ENCODE measurements at places on chromosomes 2 and 18. TPM values are rescaled to one million over a fixed set of nuclear protein-coding genes. Genes with fewer than 3 reads are reported as not detected.

DNA sequence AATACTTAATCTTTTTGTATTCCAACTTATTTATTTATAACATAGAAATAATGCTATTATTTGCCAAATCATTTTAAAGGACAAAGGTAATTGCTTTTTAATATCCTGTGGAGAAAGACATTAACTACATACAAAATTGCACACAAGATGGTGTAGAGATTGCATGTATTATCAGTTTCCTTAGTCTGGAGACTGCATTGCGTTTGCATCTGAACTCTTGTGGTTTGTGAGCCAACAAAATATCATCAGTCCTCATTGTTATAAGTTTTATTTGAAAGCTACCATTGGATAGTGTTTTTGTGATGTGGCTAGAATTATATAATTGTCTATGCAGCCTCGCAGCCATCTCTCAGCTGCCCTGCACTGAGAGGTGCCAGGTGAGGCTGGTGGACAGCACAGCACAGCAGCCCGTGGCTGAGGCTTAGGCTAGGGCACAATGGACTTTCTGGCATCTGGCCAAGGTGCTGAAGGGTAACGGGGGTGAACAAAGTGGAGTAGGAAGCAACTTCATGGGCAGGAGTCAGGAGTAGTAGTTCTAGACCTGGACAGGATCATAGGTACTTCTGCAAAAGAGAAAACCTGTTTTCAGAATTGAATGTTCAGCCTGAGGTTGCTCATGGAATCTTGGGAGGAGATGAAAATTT, 15.1 kb downstream of the RASGRP3 start:
- peak; percentile 25 for DNase-seq

GRCh38 chr2:203261326-203262159, 22.7 kb downstream of the CYP20A1 start:
- peak; percentile 23 for DNase-seq

DNA sequence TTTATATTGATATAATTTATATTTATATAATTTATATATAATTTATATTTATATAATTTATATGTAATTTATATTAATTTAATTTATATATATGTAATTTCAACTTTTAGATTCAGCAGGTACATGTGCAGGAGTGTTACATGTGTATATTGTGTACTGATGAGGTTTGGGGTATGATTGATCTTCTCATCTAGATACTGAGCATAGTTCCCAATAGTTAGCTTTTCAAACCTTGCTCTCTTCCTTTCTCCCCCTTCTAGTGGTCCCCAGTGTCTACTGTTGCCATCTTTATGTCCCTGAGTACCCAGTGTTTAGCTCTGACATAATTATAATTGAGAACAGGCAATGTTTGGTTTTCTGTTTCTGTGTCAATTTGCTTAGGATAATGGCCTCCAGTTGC, 1335.3 kb upstream of the CDH2 start:
- no peak for DNase-seq

DNA sequence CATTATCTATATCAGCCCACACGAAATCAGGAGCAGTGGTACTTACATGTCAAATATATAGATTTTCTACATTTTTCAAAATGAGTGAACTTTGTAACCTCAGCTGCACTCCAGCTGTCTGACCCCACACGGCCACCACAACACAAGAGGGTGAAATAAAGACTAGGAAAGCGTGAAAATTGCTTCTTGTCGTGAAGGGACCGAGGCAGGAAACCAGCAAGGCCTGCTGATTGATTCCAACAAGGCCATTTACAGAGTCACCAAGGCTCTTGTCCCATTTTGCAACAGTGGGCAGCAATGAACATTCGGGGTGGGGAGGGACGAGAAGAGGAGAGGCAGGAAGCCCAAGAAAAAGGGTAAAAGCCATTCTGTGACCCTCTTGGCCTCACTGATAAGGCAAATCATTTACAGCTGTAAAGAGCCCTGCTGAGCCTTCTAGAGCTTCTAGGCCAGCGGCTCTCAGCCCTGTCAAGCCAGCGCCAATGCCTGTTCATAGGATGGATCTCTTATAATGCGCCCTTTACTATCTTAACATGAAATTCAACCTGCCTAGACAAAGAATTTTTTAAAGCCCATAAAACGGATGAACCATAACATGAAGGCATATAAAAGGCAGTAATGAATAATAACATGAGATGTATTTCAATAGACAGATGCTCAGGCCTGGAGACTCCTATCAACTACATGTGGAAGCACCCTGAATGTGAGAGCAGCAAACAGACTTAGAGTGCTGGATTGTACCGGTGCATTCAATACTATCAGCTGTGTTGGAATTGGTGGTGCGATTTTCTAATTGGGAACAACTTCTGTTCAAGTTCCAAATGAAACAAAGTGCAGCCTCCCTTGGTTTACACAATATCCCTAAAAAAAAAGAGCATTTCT, 269.0 kb downstream of the CDCA7 start:
- DNase-seq: peak; percentile 36

The FSHR gene
- total RNA-seq: not detected

The TRIM43 gene
- total RNA-seq: not detected

- no peak for DNase-seq
Observed at GRCh38 chr2:35932276-35932963, 423.2 kb upstream of the CRIM1 start.

The RAB6D gene
- total RNA-seq: not detected

- no peak for DNase-seq
Observed at GRCh38 chr2:221521233-221521845, 50.8 kb downstream of the EPHA4 start.

DNA sequence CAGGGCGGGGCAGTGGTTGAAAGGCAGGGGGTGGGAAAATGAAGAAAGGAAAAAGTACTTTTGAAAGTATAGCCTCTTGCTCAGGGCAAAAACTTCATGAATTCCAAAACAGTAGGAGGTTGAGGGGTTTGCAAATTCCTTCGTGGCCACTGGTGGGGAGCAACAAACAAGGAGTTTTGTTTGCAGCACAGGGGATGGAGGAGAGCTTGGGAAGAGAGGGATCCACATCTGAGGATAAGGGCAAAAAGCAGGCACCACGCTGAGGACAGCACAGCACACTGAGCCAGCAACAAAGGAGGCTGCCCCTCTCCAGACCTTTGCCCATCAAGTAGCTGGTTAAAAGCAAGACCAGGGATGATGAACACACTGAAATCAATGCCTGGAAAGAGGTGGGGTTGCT, 148.9 kb downstream of the TCF4 start:
- DNase-seq: peak; percentile 56

- DNase-seq: no peak
Observed at GRCh38 chr18:62033207-62033606, 140.4 kb upstream of the RNF152 start.

DNA sequence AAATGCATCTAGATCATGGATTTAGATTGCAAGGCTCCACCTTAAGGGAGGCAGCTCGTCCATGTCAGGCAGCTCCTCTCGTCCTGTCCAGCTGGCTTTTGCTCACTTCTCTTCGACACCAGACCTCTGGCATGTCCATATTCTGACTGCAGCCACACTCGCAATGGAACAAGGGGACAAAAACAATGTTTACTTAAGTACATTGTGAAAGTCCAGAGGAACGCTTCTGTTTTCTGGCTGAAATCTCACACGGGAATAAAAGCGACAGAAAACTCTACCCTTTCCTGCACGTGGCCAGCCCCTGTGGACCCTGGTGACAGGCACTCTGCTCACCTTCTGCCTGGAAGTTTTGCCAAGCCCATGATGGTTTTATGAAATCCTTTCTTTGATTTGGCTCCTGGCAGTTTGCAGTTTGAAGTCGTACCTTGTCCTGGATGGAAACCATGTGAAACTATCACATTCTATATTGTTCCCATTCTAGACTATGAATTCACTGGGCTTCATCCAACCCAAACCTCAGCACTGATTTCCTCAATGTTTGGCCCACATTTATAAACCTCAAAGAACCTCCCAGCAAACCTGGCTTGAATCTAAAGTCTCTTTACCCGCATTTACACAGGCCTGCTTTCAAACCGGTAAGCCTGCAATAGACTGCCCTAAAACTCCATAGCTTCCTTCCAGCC, 134.3 kb upstream of the PIEZO2 start:
- no peak for DNase-seq

DNA sequence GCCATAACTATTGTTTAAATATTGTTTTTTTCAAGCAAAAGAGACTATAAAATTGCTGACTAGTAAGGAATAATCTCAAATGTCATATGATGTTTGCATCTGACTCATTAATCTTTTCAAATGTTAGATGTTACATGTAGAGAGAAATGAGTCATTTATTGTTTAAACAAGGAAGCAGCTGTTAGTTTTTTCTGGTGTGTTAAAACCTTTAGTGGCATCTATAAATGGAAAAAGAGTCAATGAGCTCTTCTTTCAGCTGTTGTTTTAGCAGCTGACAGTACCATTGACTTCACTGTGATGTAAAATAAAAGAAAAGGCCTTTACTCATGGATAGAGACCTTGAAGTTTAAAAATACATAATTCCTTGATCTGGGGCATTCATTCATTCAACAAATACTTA, 1.8 kb upstream of the KLHL41 start:
- no peak for DNase-seq

The PRSS56 gene
- not detected for total RNA-seq

DNA sequence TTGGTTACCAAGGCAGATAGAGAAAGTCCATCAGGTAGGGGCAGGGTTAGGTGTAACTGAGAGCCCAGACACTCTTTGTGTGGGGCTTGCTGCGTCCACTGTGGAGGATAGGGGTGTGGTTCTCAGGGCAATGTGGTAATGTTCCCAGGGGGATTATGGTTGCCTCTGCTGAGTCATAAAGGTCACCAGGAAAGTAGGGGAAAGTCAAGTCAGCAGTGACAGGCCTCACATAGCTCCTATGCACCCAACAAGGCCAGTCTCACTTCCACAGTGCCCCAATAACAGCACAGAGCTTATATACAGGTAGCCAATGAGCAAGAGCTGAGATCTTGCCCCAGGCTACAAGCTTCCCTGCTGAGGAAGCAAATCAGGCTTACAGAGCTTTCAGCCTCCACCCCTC, 1438.0 kb upstream of the ZEB2 start:
- DNase-seq: no peak

DNA sequence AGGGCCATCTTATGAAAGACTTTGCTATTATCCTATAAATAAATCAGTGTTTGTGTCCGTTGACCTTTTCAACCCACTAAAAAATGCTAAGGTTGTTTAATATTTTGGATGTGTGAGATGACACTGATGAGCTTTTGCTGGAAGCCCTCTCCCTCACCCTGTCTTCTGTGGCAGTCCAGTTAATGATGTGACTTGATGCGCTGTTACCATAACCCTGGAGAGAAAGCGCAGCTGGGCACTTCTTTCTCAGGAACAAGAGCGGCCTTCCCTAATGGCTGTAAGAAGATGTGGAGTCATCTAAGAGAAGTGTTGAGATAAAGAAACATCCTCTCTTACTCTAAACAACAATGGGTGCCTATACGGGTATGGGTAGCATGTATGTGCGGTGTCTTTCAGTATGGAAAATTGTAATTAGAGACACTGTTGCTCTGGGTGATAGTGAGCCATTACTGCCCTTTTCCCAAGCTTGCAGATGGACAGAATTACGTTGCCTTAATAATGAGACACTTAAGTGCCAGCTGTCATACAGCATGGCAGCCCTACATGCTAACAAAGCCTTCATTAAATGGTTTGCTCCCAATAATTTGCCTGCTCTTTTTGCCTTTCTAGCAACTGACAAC, 165.6 kb upstream of the NABP1 start:
- DNase-seq: no peak

The CYTIP gene
- not detected for total RNA-seq

DNA sequence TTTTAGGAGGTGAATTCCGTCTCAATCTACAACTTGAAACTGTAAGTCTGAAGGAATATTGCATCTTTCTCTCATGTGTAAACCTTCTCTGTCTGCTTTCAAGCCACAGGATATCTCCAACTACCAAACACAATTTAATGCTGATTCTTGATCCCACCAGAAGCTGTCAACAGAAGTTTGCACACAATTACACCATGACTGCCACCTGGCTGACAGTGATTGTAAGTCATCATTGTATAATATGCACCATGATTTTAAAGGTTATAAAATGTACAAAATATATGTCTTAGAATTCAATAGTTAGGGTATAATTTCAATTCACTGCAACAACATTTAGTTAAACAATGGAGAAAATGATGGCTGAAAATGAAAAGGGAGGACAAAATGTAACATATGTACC, 18.4 kb downstream of the PREPL start:
- peak; percentile 4 for DNase-seq

The CCDC74B gene
- 7.4 TPM for total RNA-seq

The NEB gene
- 0.14 TPM for total RNA-seq

- DNase-seq: no peak
Observed at GRCh38 chr2:216673609-216674008, 21.7 kb downstream of the IGFBP5 start.

GRCh38 chr2:38384338-38384737, 7.3 kb upstream of the ATL2 start:
- DNase-seq: no peak

The RNF152 gene
- 8.8 TPM for total RNA-seq

The ZEB2 gene
- total RNA-seq: 4.9 TPM

GRCh38 chr18:36537289-36537688, 239.8 kb downstream of the FHOD3 start:
- DNase-seq: no peak

- DNase-seq: peak; percentile 84
Observed at GRCh38 chr2:219230059-219230540, 494 bp downstream of the ANKZF1 start.

DNA sequence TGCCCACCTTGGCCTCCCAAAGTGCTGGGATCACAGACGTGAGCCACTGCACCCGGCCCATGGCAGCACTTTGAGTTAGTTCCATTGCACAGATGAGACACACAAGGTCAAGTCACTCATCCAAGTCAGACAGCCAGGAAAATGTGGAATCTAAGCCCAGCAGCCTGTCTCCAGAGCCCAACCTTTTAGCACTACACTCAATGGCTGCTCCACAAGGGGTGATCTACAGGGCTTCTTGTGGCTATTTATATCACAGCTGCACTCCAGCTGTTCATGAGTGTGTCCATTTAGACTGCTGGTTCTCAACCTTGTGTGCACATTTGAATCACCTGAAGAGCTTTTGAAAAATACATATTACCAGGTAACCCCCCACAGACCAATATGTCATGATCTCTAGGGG, 72.9 kb upstream of the RPL31 start:
- no peak for DNase-seq

DNA sequence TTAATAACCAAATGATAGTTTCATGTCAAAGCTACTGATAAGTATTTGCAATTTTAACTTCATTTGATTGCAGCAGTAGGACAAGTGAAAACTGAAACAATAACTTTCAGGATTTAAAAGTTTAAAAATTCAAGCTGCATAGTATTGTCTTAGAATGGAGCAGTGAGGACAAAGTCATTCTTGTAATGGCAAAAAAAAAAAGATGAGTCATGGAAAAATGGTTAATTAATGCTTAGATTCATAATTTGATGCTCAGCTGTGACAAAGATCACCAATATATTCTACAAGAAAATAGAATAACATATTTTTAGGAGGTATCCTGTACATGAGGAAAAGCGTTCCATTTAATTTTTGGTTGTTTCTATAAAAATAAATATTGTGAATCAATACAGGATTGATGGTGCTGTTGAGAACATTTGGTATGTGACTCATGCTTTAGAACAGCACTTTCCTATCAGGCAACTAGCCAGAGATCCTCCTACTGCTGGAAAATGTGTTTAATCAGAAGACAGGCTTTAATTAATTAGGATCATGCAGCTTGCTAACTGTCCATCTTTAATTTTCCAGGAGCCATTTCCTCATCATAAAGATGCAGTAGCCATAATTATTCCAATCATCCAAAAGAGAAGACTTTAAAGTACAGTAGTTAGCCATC, 239.0 kb upstream of the MMADHC start:
- no peak for DNase-seq

GRCh38 chr2:119879502-119879901, 119.8 kb downstream of the PTPN4 start:
- DNase-seq: no peak

- peak; percentile 41 for DNase-seq
Observed at GRCh38 chr2:240499309-240500301, 58.2 kb downstream of the ANKMY1 start.
